ENCODE measurements at places on chromosomes 3 and 15.

- DNase-seq, result peak; percentile 35
Observed at GRCh38 chr15:85672332-85673084, 122.2 kb downstream of the KLHL25 start.

DNA sequence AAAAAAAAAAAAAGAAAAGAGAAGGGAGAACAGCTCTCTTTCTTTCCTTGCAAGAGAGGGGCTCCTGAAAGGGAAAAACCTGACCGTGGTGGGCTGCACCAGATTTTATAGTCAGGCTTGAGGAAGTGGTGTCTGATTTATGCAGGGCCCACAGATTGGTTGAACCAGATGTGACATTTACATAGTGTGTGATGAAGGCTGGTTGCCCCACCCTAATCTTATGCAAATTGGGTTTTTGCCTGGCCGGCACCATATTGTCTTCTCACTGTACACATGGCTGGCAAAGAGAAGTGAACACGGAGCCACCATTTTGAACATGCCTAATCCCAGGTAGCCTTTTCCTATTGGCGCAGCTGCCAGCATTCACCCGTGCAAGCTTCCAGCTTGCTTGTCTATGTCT, 154.4 kb downstream of the OXSM start:
- no peak for DNase-seq

DNA sequence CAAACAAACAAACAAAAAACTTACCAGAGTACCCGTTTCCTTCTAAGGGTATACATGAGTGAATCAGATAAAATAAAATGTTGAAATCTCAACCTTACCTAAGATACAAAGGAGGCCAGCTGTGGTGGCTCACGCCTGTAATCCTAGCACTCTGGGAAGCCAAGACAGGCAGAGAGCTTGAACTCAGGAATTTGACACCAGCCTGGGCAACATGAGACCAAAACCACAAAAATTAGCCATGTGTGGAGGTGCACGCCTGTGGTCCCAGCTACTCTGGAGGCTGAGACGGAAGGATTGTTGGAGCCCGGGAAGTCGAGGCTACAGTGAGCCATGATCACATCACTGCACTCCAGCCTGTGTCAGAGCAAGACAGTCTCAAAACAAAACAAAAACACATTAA, 11.0 kb upstream of the FAM219B start:
- DNase-seq, result no peak

DNA sequence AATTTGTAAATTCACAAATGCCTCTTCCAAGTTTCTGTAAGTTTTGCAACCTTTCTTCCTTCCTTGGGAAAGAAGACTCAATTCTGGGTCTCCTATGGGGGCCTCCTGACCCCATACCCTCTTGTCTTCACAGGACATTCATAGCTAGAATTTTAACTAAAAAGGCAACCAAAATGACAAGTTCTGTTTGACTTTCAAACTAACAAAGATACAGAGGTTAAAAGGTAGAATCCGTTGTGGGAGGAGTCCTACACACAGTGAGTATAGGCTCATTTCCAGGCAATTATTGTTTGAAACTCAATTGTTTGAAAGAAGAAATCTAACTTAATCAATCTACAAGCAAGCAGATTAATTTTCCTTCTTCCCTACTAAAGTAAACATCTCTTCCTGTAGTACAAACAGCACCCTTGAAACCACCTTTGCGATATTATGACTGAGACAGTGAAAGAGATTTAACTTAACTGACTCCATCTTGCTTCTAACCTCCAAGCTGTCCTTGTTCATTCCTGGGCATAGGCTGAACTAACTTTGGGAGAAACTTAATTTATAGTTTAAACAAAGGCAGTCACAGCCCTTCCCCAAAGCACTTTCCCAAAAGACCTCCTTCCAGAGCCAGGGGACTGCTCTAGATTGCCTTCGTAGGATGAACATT, 14.4 kb upstream of the TNFSF10 start:
- DNase-seq, result no peak

DNA sequence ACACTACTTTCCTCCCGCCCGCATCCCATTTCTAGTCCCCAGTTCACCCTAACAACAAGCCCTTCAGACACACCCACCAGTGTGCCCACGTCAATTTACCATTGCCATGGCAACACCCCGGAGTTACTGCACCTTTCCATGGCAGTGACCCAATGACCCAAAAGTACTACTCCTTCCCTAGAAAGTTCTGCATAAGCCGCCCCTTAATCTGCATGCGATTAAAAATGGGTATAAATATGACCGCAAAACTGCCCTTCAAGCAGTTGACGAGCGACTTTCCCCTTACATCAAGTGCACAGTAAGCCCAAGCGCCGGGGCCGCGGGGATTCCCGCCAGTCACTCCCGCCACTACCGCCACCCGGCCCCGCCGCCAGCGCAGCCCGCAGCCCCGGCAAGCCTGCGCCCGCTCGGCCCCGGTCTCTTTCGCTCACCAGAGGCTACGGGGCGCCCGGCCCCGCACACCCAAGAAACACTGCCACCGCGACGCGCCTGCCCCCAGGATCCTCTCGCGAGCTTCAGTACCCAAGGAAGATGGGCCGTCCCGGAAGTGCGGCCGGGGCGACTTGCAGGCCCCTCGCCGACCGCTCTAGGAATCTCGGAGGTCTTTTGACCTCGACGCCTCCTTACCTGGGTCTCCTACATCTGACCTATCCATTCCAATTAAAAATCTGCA, 27.2 kb upstream of the ZNF502 start:
- DNase-seq, result peak; percentile 70

DNA sequence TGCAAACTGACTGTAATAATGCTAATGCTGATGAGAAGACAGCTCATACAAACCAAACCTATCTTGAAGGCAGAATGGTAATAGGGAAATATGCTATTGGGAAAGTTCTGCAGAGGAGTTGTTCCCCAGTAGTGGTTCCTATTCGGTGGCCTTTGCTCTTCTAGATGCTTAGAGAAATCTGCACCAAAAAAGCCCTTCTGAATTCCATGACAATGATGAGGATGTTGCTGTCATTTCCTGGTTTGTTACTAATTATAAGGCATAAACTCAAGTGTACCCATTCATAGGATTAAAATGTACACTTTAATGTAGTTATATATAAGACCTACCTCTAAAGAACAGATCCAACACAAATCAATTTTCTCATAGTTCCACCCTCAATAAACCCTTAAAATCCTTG, 30.1 kb downstream of the TOMM70 start:
- DNase-seq, result no peak

- DNase-seq, result peak; percentile 18
Observed at GRCh38 chr15:73078722-73079121, 26.5 kb downstream of the NEO1 start.

DNA sequence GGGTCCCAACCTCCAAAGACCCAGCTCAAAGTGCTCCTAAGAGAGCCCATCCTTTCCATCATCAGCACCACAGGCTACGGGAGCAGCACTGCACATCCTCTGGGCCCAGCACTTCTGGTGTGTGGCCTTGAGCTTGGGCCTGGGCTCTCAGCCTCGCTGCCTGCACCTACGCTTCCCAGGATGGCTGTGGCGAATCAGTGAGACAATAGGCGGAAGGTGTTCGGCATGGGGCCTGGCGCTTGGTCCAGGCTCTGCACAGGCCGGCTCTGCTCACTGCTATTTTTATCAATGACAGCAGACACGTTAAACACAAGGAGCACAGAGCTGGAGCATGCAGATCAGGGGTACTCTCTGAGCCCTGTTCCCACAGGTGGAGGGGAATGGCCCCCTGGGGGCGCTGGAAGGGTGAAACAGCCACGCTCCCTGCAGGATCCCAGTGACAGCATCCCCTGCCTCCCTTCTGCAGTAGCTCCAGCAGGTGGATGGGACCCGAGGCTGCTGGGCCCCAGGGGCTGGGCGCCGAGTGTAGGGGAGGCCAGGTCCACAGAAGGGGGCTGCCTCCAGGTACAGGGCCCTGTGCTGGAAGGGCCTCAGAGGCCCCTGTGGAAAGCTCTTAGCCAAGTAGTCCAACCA, 90.0 kb upstream of the RPL32 start:
- DNase-seq, result no peak

DNA sequence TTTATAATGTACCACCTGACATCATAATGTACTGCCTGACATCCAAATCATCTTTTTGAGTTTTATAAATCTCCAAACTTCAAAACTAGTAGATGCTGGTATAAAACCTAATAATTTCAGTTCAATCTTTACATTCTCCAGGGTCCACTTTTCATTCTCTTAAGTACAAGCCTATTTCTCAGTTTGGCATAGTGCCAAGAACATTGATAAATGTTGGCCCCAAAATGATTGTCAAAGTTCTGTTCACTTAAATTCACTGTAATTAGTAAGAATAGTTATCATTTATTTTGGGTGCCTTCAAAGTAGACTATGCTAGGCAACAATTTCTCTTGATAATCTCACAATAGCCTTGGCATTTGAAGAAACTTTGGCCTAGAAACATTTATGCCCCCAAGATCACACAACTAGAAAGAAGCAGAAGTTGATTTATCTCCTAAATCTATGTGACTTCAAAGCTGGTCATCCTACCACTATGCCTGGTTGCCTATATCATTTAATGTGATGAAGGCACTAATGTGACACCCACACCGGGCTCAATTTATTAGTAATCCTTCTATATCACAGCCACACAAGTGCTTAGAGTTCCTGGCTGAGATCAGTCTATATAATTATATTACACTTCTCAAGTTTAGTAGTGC, 101.7 kb downstream of the ZNF609 start:
- no peak for DNase-seq

- DNase-seq, result no peak
Observed at GRCh38 chr3:134978658-134979057, 183.6 kb downstream of the EPHB1 start.

DNA sequence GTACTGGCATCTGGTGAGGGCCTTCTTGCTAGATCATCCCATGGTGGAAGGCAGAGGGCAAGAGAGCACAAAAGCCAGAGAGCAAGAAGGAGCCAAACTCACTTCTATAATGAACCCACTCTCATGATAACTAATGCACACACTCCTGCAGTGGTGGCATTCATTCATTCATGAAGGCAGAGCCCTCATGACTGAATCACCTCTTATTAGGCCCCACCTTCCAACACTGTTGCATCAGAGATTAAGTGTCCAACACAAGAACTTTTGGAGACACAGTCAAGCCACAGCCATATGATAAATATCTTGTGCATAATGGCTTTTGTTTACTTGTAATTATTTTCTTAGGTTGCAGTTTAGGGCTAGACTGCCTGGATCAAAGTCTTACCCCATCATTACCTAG, 182.7 kb downstream of the TIGIT start:
- DNase-seq, result no peak

DNA sequence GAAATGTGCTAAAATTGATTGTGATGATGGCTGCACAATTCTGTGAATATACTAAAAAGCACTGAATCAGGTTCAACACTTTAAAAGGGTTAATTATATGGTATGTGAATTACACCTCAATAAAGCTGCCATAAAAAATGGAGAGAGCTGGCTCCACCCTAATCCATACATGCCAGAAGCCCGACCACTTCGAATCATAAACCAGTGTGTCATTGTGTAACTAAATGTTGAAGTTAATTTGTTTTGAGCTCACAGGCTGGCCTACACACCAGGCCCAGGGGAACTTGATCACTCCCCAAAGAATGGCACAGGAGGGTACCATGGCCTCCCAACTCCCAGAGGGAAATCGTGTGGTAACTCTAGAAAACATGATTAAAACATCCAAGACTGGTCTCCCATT, 14.0 kb downstream of the PLCD1 start:
- DNase-seq, result no peak

DNA sequence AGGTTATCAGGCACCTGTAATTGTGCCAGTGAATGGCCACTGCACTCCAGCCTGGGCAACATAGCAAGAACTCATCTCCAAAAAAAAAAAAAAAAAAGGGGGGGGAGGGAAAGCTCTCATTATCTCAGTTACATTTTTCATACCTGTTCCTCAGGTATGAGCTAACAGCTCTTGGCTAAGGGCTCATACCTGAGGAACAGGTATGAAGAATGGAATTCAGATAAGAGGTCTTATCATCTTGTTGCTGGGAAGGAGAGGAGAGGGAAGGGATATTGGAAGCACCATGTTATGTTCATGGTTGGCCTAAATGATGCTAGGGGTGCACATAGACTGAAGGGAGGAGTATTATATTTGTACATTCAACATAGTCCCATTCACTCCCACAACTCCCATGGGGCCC, 2.6 kb downstream of the SLC15A2 start:
- no peak for DNase-seq

- no peak for DNase-seq
Observed at GRCh38 chr3:71206305-71207165, 377.0 kb downstream of the FOXP1 start.

DNA sequence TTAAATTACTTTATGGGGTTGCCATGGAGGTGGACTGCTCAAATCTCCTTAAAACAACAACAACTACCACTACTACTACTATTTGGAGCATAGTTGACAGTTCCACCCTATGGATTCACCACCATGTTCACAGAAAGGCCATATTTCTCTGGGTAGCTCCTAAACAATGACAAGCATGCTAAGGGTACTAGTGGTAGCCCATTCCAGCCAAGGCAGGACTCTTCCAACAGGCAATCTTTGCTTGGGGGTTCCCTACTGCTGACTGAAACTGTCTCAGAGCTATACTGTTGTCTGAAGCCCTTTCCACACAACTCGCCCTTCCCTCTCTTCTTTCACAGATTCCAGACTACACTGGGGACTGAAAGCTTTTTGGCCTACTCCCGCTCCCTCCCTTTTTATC, 68.9 kb downstream of the CYP19A1 start:
- DNase-seq, result no peak

DNA sequence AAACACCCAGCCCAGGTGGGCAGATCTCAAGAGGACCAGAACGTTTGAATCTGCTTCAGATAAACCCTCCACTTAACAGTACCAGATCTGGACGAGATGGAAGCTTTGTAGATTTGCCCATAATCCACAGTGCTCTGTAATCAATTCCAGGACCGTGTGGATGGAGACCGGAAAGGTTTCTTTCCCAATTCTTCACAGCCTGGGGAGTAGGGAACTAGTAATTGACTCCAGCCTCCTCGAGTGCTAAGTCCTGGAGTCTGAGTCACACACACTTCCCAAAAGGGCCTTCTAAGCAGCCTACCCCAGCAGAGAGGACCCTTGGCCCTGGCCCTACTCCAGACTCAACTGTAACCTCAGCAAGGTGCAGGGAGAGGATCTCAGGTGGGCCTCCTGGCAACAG, 56.2 kb upstream of the TSEN2 start:
- peak; percentile 27 for DNase-seq

DNA sequence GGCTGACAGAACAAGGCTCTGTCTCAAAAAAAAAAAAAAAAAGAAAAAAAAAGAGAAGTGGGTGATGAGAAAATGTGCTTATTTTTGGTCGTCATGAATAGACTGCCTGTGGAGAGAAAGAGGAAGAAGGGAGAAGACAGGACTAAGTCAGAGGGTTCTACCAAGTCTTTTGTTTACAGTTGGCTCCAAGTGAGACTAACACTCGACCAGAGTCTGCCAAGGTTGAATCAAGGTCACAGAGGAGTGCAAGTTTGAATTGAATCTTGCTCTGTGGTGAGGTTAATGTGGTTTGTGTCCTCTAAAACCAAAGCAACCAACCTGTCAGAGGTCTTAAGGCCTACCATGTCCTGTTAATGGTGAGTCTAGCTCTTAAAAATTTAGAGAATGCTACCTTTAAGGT, 334.1 kb upstream of the GRM7 start:
- no peak for DNase-seq

Data from AG08395 (cell line).